ENCODE measurements at places on chromosomes 2 and 18.

- DNase-seq: no peak
These were observed 56.1 kb upstream of the GATA6 start for GRCh38 chr18:22113144-22113844.

DNA sequence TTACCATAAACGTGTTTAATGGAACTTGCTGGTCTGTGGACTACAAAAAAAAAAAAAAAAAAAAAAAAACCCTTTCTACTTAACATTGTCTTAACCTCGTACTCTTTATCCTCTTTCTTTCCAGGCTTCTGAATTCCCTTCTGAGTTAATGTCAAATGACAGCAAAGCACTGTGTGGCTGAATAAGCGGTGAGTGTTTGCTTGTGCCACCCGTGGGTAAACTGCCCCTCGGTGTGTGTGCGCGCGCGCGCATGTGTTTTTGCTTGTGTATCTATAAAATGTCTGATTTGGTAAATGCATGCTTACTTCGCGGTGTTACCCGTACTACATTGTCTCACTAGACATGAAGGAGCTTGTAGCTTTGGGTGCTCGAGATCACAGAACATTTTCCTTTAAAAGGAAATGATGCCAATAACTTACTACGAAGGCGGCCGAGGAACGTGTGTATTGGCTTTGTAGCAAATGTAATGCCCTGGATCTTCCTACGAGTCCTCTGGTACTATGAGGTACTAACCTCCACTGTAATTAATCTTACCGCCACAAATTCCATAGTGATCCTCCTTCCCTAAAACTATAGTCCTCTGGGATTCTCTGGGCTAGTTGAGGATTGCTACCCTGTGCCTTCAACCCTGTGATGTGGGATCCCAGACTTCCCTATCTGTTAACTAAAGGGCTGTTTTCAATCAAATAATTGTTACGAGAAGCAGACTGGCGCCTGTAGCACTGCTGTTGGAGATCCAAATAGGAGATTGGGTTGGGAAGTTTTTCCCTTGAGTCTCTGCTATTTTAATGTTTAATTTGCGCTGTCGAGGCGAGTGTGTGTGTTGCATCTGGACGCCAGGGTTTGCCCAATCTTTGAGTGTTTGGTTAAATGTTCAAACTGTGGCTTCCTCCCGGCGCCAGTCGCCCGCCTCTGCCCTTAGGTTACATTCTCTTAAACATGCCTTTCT, 1.1 kb downstream of the ID2 start:
- no peak for DNase-seq

DNA sequence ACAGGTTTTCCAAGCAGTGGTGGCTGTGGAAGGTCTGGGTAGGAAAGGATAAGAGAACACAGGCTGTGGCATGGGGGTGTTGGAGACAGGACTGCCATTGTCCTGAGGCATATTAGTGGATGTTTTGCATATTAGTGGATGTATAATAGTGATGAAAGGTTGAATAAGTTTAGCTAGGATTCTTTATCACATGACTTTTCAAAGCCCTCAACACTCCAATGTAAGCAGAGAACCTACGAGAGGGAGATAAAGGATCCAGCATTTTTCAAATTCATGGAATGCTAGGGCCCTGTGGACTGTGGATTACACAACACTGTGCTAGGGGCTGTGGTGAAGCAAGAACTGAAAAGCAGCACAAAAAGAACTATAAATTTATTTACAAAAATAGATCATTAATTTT, 63.2 kb downstream of the POLE4 start:
- no peak for DNase-seq

DNA sequence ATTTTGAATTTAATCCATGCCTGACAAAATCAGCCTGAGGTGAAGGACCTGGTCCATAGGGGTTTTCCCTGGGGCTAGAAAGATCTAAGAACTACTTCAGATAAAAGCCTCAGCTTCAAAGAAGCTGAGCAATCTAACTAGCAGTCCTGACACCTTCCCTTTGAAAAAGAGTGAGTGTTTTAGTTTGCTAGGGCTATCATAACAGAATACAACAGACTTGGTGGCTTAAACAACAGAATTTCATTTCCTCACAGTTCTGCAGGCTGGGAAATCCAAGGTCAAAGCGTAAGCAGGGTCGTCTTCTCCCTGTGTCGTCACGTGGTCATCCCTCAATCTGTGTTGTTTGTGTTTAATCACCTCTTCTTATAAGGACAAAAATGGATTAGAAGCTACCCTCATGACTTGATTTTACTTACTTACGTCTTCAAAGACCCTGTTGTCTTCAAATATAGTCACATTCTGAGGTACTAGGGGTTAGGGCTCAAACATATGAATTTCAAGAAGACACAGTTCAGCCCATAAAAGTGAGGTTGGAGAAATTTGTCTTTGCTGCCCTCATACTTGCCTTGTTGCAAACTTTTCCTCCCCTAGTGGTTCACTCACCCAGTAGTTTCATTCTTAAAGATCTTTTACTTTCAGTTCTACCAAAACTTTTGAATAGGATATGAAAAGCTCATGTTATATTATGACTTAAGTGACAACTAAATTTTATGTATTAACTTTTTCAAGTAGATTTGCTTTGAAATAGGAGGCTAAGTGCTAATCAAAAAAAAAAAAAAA, 673.8 kb downstream of the ARHGAP15 start:
- no peak for DNase-seq

GRCh38 chr2:237451643-237452469, 35.2 kb upstream of the MLPH start:
- DNase-seq: no peak

DNA sequence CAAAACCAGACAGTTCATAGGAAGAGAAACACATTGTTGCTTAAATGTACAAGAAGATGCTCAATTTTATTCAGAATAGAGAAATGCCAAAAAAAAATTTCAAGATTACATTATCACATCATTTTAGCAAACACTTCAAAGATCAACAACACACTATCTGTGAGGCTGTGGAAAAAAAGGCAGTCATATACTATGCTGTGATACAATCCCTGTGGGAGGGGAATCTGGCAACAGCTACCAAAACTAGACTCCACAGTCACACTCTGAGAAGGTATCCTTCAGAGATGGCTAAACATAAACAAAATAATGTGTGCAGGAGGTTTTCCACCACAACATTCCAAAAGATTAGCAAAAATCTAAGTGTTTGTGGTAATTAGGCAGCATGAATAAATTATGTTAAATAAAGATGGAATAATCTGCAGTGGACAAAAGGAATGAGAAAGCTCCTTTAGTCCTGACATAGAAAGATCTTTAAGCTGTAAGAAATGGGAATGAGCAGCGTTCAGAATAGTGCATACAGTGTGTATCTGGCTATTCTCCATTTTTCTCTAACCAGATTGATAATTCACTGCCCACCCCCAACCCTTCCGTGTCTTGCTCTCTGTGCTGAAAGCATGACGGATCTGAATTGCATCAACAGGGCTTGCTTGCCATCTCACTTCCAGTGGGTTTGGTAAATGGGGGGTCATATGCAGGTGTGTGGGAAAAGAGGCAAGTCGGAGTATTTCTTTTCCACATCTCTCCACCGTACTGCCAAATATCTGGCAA, 329.6 kb downstream of the MBD2 start:
- DNase-seq: no peak

DNA sequence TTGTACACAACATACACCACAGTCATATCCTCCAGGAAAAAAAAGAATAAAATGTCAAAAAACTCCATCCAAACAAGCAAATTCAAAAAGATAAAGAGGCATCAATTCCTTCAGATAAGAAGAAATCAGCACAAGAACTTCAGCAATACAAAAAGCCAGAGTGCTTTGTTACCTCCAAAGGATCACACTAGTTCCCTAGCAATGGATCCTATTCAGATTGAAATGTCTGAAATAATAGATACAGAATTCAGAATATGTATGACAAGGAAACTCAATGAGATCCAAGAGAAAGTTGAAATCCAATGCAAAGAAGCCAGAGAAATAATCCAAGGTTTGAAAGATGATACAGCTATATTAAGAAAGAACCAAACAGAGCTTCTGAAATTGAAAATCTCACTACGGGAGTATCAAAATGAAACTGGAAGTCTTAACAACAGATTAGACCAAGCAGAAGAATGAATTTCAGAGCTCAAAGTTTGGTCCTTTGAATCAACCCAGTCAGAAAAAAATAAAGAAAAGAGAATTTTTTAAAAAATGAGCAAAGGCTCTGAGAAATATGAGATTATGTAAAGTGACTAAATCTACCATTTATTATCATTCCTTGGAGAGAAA, 80.6 kb downstream of the TRABD2A start:
- no peak for DNase-seq

DNA sequence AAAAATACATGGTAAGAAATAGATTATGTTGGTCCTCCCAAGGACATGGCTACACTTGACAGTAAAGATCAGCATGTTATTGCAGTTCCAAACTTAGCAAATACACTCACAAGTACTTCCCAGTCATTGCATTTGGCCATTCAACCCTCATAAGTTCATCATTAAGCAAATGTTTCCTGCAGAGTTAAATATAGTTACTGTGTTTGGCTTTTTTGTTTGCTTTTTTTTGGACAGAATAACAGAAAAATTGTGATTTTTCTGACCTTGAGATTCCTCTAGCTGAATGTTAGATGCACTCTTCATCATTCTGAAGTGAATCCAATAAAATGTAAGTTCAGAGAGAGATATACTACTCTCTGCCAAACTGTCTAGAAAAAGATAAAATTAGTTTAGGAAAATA, 295.3 kb downstream of the GPD2 start:
- no peak for DNase-seq

DNA sequence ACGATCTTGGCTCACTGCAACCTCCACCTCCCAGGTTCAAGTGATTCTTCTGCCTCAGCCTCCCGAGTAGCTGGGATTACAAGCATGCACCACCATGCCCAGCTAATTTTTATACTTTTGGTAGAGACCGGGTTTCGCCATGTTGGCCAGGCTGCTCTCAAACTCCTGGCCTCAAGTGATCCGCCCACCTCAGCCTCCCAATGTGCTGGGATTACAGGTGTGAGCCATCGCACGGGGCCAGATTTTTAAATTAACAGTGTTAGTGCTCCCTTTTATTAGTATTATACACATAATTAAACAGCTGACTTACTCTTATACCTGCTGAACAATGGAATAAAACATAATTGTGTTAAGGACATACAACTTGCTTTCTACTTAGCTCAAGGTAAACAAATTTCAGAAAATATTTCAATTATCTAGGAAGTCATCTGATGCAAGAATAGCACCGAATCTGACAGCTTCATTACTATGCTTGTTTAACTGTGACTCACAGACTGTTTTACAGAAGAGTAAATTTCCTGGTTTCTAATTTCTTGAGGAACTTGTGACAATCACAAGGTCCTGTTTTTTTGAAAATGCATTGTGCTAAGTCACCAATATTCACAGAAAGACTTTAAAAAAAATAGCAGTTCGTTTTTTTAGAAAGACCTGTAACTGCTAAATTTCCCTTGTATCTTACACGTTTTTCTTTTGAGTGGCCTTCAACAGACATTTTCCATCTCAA, 51.2 kb downstream of the SPIRE1 start:
- DNase-seq: no peak

GRCh38 chr2:191222507-191222906, 22.7 kb upstream of the MYO1B start:
- no peak for DNase-seq

GRCh38 chr18:77651441-77651840, 401.8 kb downstream of the GALR1 start:
- no peak for DNase-seq

GRCh38 chr2:44130441-44130840, 38.2 kb upstream of the PPM1B start:
- no peak for DNase-seq

DNA sequence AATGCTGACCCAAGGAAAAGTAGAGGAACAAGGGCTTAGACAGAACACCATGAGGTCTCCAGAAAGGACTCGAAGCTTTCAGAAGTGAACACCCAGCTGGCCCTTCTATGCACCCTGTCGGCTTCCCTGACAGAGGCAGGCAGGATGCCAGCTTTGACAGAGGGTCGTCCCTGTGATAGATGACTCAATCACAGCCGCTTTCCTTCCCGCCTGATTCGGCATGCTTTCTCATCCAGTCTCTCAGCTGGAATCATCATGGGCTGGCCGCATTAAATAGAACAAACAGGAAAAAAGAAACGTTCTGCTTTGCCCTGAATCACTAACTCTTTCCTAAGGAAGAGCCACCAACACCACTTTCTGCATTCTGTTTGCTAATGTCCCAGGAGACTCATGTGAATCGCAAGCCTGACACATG, 140.3 kb upstream of the RAB12 start:
- DNase-seq: no peak

GRCh38 chr2:45134726-45135125, 125.5 kb upstream of the SIX2 start:
- DNase-seq: no peak

Data from cortex of kidney (tissue), 1 donor.